ENCODE measurements at places on chromosomes 6 and 20. TPM values are rescaled to one million over a fixed set of nuclear protein-coding genes. Genes with fewer than 3 reads are reported as not detected.

- no peak for DNase-seq
These were observed 111.2 kb downstream of the CDK19 start for GRCh38 chr6:110703906-110704594.

Gene NINL
- polyA plus RNA-seq: 13.8 TPM

DNA sequence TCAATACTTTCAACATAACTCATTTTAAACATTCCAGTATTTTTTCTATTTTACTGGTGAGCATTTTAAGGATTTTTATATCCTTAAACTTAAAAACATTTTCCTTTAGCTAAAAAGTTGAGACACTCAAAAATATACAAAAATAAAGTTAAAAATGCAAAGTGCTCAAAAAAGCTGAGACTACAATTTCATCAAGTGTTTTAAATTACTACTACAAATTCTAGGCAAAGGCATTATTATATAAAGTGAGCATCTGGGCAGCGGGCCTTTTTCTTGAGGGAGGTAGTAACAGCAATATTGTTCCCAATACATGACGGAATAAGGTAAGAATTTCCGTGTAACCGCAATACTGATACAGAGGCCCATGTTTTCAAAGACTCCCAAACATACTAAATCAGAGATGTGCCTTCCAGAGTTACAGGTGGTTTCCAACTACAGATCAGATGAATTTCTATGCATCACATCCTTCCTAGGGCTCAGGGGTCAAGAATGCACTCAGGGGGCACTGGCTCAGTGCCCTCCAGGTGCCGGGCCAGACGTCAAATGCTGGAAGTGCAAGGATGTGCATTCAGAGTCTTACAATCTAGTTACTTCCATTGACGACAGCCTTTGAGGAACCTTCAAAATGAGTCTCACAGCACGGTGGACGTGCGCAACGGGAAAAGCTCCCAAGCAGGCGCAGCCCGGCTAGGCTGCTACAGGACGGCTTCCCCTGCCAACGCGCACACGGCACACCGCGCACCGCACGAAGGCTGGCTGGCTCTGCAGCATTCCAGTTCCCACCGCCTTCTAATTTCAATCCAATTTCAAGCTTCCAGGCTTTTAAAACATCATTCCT lies 1.7 kb downstream of the PHF10 start:
- DNase-seq: no peak

Gene POU3F2
- polyA plus RNA-seq: 0.11 TPM

- DNase-seq: peak; percentile 46
These were observed at the start of gene GNL1 for GRCh38 chr6:30556066-30556905. Gene GNL1 (minus strand): TSS chr6:30556489. CDS start chr6:30556203, 286 bp downstream.

DNA sequence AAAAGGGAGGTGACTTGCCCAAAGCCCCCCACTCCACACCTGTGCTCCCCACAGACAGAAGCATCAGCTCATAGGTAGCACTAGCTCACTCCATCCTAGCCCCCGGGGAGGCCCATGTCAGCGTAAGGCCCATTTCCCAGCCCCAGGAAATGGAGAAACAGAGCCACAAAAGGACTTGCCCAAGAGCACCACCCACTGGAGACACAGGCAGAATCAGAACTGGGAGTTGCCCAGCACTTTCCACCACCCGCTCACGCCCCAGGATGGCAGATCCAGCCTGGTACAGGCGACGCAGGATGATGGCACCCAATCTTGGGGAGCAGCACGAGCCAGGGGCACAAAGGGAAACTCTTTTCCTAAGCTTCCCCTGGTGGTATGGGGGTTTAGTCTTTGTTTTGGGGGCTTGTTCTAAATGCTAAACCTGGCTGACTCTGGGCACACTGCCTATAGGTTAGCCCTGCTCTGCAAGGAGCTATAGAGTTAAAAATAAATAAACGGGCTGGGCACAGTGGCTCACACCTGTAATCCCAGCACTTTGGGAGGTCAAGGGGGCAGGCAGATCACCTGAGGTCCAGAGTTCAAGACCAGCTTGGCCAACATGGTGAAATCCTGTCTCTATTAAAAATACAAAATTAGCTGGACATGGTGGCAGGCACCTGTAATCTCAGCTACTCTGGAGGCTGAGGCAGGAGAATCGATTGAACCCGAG lies 11.8 kb downstream of the C20orf203 start:
- DNase-seq: no peak

DNA sequence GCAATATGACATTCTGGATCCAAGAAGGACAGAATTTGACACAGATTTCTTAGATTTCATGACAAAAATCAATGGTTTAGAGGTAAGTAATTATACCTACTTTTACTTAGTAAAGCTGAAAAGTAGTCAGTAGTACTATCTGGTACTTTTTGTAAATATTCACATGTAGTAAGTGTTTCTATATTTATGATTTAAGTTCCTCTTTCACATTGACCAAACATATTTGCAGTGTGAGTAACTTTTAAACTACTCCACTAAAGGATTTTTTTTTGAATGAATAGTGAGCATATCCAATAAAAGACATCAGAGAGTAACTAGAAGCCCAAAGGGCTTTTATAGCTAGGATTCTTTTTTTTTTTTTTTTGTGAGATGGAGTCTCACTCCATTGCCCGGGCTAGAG lies 60.8 kb downstream of the DNAH8 start:
- no peak for DNase-seq

- no peak for DNase-seq
These were observed 132.4 kb downstream of the BMP7 start for GRCh38 chr20:57133926-57134650.

DNA sequence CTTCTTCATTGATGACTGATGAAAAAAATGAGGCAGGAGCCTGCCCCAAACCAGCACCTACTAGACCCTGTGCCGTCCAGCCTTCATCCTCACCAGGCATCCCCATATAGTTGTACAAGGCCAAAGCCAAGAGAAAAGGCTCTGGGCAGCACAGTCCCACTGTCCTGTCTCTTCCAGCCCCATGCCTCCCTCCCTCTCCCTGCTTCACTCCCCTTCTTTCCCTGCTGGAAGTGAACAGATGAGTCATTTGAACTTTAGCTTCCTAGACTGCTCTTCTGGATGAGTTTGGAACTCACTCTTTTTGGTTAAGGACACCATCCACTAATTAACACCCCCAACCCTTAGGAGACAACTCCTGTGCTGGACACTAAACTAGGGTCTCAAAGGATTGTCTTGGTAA lies 235.2 kb downstream of the LRFN2 start:
- DNase-seq: no peak

Gene GFRAL
- not detected for polyA plus RNA-seq

- no peak for DNase-seq
These were observed 82.0 kb upstream of the CTNNBL1 start for GRCh38 chr20:37611852-37612251.

Gene CGA
- polyA plus RNA-seq: 0.72 TPM

- DNase-seq: no peak
These were observed 76.5 kb downstream of the LYRM4 start for GRCh38 chr6:5184218-5184617.

Gene C20orf144
- polyA plus RNA-seq: 0.19 TPM

DNA sequence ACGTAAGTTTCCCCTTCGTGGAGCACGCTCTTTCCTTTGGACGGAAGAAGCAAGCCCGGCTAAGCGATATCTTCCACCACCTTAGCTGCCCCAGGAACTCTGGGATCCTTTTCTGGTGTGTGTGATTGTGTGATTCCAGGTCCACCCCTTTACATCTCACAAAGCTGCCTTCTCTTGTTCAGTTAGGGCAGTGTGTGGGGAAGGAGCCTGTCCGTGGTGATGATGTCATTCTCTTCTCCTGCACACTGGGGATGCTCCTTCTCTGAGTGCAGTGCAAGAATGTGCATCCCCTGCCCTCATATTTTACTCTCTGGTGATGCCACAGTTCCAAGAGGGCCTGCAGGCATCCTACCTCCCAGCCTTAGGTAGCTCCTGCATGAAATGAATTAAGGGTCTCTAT lies 30.3 kb downstream of the BNIP5 start:
- no peak for DNase-seq

DNA sequence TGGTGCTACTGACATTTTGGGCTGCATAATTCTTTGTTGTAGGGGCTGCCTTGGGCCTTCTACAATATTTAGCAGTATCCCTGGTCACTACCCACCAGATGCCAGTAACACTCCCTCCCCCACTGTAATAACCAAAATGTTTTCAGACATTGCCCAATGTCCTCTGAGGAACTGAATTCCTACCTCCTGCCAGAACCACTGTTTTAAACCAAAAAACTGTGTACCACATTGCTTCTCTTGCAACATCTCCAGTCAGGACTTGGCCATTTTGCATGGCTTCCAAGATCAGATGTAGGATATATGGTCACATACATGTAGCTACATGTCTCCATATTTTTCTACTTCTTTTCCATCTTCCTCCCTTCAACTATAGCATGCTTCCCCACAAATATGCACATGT lies 97.4 kb upstream of the IFNGR1 start:
- DNase-seq: no peak

GRCh38 chr6:108133594-108134179 lies 32.1 kb upstream of the NR2E1 start:
- DNase-seq: no peak

- DNase-seq: no peak
These were observed 19.8 kb downstream of the DLL1 start for GRCh38 chr6:170270984-170271593.

DNA sequence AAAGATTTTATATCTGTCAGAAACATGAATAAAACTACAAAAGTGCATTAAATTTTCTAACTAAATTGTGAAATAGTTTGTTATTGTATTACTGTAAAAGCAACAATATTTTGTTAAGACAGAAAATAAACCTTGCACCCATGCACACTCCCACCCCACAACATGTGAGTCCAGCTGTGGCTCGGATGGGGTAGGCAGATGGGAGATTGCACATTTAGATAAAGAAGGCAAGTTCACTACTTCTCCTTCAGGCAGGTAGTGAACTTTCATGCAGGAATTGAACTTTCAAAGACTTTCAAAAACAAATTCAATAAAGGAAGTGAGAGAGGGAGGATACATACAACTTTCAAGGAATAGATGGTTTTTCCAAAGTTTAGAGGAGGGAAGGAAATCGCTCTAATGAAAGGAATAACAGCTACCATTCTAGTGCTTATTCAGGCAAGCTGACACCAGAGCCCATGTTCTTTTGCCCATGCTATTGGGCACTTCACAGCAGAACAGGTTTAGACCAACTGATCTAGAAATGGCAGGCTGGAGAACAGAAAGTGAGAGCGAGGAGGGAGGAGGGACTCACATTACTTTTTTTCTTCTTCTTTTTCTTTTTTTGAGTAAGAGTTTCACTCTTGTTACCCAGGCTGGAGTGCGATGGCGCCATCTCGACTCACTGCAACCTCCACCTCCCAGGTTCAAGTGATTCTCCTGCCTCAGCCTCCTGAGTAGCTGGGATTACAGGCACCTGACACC lies 28.5 kb downstream of the SF3B5 start:
- no peak for DNase-seq

Measured in forelimb muscle (tissue), 1 donor.